ENCODE measurements at places on chromosomes 7 and 10. TPM values are rescaled to one million over a fixed set of nuclear protein-coding genes. Genes with fewer than 3 reads are reported as not detected.

Gene GRID1
- polyA plus RNA-seq, result 2.4 TPM

Gene ELFN1
- 3.2 TPM for polyA plus RNA-seq

Gene UNCX
- not detected for polyA plus RNA-seq

Gene ANKRD30A
- not detected for polyA plus RNA-seq

All from urinary bladder (tissue), 4 donors.